Suppressor macrophage treated with lipopolysaccharide for 1 hour (primary cell): ENCODE measurements at places on chromosomes 7 and 10.
A peak's percentile ranks its signal among the peaks of the same experiment; 100 is the strongest.

DNA sequence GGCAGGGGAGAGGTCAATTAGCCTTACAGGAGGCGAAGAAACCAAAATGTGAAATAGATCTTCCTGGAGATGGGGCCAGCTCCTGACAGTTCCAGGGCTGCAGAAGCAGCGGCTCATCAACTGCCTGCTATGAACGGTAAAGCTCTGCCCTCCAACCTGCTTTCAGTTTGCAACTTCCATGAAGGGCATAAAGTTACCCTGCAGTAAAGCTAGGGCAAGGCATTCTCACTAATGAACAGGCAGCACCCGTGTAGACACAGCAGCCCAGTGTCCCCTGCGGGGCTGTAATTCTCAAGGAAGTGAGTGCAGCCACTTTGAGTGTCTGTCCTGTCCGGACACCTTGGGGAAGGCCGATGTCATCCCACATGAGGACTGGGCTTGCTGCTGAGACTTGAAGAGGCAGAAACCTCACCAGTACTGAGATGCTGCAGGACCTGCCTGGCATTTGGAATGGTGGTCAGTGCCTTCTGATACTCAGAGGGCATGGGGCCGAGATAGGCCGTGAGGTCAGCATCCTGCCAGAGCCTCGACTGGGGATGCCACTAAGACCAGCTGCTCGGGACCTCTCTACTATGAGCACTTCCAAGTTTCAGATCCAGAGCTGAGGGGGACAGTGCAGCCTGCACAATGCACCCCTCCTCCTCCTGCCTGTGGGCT lies 26.1 kb upstream of the C10orf53 start:
- no peak for DNase-seq

DNA sequence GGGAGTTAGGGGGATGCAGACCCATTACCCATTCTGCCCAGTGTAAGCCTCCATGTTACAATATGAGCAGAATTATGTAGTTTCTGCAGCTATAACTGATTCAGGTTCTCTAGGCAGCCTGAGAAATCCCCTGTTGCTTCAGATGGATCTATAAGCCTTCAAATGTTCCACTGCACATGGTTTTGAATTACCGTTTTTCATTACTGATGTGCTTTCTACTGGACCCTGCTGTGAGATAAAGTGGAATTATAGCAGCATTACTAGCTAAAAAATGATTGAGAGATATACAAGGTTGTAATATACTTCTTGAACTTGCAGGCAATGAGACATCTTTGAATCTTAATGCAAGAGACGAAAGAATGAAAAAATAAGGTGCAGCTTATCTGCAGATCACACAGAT lies 38.4 kb upstream of the ANAPC16 start:
- no peak for DNase-seq

GRCh38 chr10:488081-488932 lies 201.2 kb downstream of the DIP2C start:
- no peak for DNase-seq

- DNase-seq = no peak
Measured at GRCh38 chr7:154353355-154353767, 301.2 kb downstream of the DPP6 start.

- peak; percentile 64 for DNase-seq
Measured at GRCh38 chr7:66050990-66051448, 24.6 kb upstream of the ASL start.

GRCh38 chr7:46835556-46835955 lies 746.4 kb downstream of the TNS3 start:
- DNase-seq = no peak

DNA sequence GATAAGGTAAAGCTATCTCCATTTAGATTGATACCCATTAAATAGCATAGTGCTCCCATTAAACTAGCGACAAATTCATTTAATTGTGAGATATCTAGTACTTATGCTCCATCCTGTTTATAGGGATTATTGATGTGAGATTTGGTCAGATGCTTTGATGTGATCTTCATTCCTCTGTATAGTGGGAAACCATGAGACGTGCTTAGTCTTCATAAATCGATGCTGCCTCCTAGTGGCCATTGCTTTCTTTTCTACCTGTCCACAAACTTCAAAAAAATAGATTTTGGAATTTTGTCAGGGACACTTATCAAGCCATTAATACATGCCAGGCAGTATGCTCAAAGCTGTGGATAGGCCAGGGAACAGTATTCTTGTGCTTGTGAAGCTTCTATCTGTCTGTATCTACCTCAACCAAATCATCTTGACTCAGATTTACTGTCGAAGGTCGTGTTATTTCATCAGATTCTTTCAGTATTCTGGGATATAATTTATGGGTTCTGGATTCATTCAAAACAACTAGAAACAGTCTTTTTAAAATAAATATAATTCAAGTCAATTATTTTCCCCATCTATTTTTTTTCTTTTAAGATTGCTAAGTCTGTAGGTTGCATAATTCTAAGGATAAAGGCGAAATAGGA lies 12.0 kb downstream of the LSM8 start:
- DNase-seq = peak; percentile 73

GRCh38 chr7:132091706-132092105 lies 484.6 kb downstream of the PLXNA4 start:
- no peak for DNase-seq

GRCh38 chr7:42492920-42493319 lies 255.9 kb upstream of the GLI3 start:
- DNase-seq = no peak

DNA sequence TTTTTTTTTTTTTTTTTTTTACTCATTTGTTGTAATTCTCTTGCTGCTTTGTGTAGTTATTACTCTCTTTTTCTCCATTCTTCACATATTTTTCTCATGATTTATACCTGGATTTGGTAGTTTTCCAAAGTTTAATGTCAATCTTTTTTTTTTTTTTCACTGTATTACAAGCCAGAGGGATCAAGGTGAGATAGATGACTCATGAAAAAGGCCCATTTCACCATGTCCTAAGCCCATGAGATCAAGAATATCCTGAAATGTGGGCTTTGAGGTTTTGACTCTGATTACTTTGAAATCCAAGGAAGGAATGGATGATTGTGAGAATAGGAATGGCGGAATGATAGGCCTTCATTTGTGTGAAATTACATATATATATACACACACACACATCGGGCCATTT lies 31.1 kb downstream of the TAX1BP1 start:
- DNase-seq = no peak

GRCh38 chr7:46626691-46627310 lies 705.7 kb upstream of the IGFBP3 start:
- DNase-seq = no peak

DNA sequence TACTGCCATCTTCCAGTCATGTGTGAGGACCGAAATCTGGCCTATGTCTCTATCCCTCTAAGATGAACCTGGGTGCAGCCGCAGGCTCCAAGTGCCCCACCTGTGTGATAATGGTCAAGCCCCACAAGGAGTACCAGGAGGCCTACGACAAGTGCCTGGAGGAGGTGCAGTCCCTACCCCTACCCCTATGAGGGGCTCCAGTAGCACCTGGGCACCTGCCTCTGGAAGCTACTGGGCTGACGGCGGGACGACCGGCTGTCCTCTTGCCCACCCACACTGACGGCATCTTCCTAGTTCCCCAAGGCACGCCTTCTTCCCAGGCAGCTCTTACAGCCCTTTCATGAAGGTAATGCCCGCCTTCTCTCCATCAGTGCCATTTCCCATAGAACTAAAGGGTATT lies 47.4 kb downstream of the HOXA1 start:
- DNase-seq = no peak

GRCh38 chr7:100731937-100732636 lies 1.3 kb upstream of the ZAN start:
- DNase-seq = no peak

GRCh38 chr10:103699611-103700435 lies 155.6 kb downstream of the SH3PXD2A start:
- no peak for DNase-seq

DNA sequence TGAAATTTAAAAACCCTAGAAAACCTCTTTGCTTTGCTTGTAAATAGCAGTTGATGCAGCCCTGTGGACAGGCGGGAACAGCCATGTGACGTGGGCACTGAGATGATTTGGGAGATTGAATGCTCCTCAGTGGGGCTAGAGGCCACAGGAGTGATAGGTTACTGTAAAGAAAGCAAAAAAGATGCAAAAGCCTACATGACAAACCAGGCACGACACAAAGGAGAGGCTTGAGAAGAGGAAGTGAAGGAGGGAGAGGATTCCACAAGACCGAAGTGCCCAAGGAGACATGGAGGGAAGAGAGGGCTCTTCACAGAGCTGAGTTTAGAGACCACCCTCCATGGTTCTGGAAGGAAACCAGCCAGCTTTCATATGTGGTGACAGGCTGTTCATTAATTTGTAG lies 25.7 kb downstream of the IKZF1 start:
- no peak for DNase-seq

DNA sequence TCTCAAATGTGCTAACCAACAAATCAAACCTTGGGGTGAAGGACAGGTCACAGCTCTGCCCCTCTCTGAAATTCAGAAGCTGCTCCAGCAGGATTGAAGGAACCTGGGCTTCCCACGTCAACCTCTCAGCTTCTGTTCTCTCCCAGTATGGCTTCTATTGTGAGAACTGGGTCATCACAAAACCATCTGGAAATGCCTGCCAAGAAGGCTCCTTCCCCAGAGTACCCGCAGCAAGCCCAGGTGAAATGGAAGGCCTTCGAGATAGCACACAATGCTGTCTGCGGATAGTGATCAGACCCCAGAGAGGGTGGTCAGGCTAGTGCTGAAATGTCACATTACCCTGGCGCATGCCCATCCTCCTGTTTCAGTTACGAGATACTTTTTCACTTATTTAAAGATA lies 16.4 kb upstream of the PROSER2 start:
- no peak for DNase-seq

DNA sequence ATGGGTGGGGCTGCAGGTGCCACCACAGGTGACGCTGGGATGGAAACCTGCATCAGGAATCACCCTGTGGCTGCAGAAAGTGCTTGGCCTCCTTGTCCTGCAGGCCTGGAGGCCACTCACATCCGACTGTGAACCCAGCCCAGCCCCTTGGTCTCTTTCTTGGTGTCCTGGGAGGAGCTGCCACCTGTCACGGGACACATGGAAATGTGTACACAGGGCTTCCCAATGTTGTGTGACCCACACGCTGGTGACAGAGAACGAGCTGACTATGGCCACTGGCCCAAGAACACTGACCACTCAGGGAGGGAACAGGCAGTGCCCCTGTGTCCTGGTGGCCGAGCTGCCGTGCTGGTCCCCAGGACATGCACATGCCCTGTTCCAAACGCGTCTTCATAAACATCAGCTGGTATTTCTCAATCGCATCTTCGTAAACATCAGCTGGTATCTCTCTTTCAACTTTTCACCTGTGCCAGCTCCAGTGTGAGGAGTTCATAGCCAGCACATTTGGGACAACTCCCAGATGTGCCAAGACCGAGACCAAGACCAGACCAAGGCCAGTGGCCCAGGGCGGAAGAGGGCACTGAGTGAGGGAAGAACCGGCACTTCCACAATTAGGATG lies 57.9 kb upstream of the INPP5A start:
- no peak for DNase-seq

GRCh38 chr10:22697800-22698199 lies 16.6 kb downstream of the PIP4K2A start:
- DNase-seq = no peak

GRCh38 chr10:90319188-90319914 lies 538.5 kb downstream of the HTR7 start:
- DNase-seq = no peak

GRCh38 chr7:69412331-69413146 lies 185.7 kb upstream of the AUTS2 start:
- DNase-seq = peak; percentile 86

GRCh38 chr10:96600337-96600736 lies 13.5 kb upstream of the TM9SF3 start:
- DNase-seq = no peak

GRCh38 chr7:134820295-134820694 lies 40.9 kb downstream of the CALD1 start:
- DNase-seq = no peak

DNA sequence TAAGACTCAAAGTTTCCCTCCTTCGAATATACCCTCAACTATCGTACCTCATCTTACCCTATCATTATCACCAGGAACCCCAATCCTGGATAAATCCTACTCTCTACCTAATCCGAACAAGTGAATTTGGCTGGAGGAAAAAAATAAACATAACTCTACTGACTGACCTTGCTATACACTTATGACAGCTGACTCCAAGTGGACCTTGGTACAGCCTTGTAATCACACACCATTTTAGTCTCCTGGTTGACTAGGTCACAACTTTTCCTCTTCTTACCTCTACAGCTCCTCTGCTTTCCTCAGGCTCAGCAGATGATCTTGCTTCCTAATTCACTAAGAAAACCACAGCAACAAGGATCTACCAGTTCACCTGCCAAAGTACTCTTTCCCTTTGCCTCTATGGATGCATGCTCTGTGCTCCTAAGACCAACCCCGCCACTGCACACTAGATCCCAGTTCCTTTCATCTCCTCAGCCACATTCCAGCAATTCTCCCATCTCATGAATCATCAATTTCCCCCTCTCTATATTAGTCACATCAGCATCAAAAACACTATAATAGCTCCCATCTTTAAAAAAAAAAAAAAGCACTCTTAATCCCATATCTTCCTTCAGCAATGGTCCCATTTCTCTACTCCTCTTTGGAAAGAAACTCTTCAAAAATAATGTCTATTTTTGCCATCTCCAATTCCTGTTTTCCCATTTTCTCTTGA lies 35.5 kb downstream of the COA1 start:
- DNase-seq = no peak

DNA sequence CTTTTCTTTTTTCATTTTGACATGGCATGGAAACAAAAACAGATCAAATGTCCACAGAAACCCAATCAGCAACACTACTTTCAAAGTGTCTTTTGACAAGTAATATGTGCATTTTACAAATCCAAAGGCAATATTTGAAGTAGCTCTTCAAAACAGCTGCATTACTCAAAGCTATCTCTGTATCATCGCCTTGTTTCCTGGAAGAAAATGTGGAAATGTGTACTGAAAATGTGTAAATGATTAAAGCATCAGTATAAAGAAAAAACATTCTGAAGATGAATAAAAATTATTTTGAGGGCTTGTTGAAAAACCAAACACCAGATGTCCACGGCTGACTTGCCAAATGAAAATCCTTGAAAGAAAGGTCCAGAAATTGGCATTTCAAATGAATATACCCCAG lies 16.5 kb upstream of the ITGB8 start:
- DNase-seq = no peak

- no peak for DNase-seq
Measured at GRCh38 chr10:28219251-28219650, 83.6 kb downstream of the MPP7 start.

DNA sequence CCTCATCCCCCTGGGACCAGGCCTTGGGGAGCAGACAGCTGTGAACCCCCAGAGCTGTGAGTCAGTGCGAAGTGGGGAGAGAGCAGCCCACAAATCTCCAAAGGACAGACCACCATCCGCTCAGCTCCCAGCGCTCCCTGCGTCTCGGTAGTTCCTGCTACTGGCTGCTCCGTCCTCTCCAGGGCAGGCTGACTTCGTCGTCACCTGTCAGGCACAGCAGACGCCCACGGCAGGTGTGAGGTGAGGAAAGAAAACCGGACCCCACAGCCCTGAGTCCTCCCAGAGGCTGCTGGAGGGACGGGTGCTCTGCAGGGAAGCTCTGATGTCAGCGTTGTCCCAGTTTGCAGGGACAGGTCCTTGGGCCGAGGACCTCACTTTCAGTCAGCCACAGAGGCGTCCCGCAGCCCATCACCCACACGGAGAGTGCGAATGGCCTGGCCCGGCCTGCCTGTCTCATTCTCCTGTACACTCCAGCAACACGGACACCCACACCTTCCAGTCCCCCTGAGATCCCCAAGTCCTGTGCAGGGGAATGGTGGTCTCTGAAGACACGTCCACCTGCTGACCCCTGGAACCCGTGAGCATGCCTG lies 95.2 kb downstream of the DNAJB6 start:
- DNase-seq = no peak

- no peak for DNase-seq
Measured at GRCh38 chr7:14395860-14396259, 406.4 kb upstream of the ETV1 start.

GRCh38 chr10:24617771-24618396 lies 105.8 kb downstream of the ARHGAP21 start:
- DNase-seq = peak; percentile 76
